ENCODE measurements at places on chromosomes 6 and 20.

DNA sequence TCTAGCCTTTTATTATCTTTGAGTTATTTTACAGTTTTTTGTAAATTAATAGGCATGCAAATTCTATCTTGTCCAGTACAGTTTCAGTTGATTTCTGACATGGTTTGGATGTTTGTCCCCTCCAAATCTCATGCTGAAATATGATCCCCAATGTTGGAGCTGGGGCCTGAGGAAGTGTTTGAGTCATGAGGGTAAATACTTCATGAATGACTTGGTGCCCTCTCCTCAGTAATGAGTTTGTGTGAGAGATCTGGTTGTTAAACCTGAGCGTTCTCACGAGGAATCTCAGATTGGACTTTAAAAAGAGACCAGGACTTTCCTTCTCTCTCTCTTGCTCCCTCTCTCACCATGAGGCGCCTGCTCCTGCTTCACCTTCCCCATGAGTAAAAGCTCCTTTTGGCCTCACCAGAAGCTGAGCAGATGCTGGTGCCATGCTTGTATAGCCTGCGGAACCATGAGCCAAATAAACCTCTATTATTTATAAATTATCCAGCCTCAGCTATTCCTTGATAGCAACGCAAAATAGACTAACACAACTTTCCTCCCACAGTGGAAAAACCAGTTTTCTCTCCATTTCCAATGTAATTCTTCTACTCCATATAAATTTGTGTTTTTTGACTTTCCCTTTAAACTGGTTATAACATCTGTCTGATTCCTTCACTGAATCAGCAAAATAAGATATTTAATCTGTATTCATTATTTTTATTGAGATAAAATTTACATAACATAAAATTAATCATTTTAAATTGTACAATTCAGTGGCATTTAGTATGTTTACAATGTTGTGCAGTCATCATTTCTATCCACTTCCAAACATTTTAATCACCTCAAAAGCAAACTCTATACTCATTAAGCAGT is 78.7 kb upstream of the PRSS16 start:
- peak; percentile 76 for DNase-seq

DNA sequence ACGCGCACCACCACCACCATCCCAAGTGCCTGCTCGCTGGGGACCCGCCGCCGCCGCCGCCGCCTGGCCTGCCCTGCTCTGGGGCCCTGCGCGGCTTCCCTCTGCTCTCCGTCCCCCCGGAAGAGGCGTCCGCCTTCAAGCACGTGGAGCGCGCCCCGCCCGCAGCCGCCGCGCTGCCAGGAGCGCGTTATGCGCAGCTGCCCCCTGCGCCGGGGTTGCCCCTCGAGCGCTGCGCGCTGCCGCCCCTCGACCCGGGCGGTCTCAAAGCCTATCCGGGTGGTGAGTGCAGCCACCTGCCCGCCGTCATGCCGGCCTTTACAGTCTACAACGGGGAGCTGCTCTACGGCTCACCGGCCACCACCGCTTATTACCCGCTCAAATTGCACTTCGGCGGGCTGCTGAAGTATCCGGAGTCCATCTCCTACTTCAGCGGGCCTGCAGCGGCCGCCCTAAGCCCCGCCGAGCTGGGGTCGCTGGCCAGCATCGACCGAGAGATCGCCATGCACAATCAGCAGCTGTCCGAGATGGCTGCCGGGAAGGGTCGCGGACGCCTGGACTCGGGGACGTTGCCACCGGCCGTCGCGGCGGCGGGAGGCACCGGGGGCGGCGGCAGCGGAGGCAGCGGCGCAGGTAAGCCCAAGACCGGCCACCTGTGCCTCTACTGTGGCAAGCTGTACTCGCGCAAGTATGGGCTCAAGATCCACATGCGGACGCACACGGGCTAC is 7.2 kb downstream of the PRDM13 start:
- no peak for DNase-seq

GRCh38 chr6:122673343-122673961 is 63.2 kb downstream of the PKIB start:
- peak; percentile 81 for DNase-seq

- no peak for DNase-seq
Measured at GRCh38 chr20:18653736-18654447, 66.0 kb downstream of the DTD1 start.

DNA sequence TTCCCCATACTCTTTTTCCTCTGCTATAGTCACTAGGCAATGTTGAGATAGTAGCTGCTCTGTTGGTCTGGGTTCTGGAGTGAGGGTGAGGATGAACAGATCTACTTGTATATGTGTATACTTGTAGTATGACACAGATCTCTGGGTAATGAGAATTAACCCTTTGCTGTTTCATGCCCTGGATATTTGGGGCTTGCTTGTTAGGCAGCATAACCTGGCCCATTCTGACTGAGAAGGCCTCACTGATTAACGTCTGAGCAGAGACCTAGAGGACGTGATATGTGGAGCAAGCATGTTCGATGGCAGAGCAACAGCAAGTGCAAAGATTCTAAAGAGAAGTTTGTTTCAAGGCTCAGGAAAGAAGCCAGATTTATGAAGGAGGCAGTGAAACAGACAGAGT is 94.4 kb downstream of the TRMT6 start:
- no peak for DNase-seq

DNA sequence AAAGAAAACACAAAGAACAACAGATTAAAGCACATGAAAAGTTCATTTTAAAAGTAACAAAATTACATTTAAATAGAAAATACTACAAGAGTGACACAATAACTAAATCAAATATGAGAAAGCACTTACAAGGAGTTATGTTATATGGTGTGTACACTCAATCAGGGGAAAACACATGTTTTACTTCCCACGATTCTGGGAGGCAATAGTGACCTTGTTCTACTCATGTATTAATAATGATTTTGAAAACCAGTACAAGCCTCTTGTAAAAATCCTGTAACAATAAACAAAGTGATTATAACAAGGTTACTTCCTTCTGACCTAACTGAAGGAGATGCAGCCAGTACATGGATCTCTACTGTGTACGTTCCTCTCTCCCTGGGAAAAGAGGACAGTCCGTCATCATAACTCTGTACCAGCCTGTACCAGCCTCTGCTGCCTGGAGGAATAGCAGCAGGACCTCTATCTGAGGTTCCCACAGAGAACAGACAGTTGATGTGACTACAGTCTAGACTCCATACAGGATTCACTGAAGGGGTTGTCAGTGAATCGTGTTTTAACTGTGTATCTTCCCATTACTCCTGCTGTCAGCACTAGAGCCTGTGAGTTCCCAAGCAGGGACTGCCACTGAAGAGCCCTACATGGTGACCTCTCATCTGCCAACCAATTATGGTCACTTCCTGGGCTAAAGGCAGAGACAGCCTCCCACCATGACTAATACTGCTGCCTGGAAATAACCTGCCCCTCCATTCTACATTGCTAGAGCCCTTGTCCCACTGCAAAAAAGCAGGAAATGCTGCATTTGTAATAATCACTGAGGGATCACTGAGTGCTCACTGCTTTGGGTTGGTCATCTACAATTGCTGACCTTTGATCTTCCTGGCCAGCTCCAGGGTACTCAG is 149.7 kb downstream of the KIF16B start:
- peak; percentile 6 for DNase-seq

DNA sequence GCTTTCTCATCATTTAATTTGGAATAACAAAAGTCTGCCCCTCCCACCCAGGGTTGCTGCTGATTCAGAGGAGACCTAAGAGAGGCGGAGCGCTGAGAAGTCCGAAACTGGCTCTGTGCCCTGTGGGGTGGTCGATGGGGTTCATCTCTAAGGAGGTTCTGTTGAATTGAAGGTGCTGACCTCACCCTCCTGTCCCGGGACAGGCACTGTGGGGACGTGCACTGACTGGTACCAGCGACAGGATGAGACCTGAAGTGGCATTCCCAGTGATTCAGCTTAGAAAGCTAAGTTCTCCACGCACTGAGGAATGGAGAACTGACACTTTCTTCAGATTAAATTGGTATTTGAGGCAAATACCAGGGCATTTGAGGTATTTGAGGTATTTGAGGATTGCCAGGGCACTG is 1.3 kb downstream of the GUCA1B start:
- peak; percentile 76 for DNase-seq

DNA sequence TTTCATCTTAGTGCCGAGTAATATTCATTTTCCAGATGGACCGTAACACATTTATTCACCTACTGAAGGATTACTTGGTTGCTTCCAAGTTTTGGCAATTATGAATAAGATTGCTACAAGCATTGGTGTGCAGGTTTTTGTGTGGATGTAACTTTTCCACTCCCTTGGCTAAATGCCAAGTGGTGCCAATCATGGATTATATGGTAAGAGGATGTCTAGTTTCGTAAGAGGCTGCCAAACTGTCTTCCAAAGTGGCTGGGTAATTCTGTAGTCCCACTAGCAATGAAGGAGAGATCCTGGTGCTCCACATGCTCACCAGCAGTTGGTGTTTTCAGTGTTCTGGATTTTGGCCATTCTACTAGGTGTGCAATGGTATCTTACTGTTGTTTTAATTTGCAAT is 117.1 kb downstream of the IRF4 start:
- no peak for DNase-seq

DNA sequence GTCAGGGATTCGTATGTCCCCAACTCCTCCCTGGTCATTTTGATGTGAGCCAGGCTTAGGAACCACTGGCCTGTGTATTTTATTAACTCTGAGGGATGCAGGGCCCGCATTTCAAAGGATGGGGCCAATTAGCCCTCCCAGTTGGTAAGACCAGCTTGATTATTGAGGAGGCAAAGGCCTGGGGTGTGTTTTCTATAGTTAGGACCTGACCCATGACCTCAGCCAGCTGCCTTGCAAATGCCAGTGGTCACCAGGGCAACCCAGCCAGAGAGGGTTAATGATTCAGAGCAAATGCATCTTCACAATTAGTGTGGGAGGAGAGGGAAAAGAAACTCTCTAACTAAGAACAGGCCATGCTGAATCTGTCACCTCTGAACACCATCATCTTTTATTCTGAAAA is 835.4 kb downstream of the MAFB start:
- DNase-seq, result peak; percentile 70

DNA sequence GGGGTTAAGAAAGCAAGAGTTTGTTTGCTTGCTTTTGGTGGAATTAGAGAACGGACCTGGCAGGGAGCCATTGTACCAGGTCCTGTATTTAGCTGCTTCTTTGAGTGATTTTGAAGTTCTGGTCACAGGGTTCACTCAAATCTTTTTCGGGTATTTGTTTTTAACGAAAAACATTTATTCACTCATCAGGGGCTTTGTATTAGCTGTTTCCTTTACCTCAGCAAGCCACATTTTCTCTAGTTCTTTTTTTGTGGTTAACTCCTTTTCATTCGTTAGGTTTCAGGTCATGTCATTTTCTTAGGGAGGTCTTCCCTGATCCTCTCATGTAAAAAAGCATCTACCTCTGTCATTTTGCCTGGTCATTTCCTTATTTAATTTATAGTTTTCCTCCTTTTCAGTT is 1502.2 kb downstream of the GRIK2 start:
- DNase-seq, result no peak

GRCh38 chr20:4544765-4545164 is 176.9 kb upstream of the PRND start:
- DNase-seq, result peak; percentile 84

DNA sequence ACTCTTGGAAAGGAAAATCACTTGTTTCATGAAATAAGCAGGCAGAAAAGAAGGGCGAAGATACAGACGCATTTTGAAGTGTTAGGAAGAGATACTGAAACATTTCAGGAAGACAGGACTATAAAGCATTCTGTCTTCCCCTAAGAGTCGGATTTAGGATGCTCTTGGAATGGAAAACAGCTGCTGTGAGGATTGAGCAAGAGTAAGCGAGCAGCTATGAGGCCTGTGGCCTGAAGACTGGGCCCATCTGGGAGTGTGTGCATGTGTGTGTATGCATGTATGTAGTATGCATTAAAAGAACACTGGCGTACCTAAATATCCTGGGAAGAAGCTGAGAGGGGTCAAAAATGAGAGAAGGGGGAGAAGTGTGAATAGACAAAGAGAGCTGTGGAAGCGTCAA is 83.6 kb downstream of the SIM1 start:
- no peak for DNase-seq

DNA sequence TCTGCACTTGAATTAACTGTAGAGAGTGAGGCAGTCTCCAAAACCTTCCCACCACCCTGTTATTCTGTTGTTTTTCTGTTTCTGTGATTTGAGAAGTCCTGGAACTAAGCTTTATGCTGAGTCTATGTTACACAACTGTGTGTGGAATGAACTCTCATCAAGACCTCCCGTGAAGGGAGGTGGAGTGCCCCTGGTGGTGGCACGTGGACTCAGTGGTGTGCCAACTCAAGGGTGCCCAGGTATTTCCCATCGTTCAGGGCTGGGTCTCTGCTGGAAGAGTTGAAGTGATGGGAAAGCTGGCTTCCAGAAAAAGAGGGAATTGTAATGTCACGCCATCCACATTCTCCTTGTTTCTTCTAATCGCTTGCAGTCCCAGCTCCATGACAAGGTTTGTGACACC is 374.2 kb downstream of the SMOC2 start:
- DNase-seq, result peak; percentile 1

DNA sequence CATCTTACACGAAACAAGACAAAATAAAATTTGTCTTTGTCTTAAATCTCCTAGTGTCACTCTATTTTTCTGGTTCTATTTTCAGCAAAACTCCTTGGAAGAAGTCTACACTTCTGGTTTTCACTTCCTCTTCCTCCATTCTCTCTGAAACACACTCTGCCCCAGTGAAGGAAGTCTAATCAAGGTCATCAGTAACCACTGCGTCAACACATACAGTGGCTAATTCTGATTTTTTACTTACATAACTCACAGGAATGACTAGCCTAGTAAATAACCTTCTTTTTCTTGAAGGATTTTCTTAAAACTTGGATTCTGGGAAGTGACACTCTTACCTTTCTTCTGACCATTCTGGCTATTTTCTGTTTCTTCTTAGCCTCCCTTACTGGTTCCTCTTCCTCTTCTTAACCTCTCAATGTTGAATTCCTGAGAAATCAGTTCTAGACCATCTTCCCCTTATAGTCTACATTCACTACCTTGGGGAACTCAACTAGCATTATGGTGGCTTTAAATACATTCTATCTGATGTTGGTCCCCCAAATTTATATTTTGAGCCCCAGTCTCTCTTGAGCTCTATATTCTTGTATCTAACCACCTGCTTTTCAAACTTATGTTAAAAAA is 37.5 kb downstream of the AIG1 start:
- DNase-seq, result no peak

- DNase-seq, result no peak
Measured at GRCh38 chr6:106700581-106700980, 71.2 kb downstream of the QRSL1 start.

DNA sequence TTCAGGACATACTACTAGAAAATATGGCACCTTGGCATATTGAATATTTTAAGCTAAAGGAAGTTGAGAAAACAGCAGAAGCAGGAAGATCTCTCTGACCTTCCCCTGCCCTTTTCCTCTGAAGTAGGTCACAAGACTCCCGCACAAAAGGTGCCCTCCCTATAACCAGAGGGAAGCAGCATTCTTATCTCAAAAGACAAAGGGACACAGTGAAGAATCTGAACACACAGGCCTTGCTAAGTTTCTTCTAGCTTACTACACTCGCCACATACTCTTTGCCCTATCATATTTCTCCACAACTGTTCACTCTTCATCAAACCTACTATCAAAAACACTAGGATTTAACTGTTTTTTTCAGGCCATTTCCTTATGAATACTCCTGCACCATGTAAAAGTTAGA is 151.2 kb downstream of the ELOVL4 start:
- no peak for DNase-seq
